Activated T-cell treated with anti-CD3 and anti-CD28 coated beads for 1 hour (primary cell): ENCODE measurements at places on chromosomes 5 and 9.

GRCh38 chr9:113978725-113979342 is 99.3 kb downstream of the AMBP start:
- DNase-seq, result no peak

DNA sequence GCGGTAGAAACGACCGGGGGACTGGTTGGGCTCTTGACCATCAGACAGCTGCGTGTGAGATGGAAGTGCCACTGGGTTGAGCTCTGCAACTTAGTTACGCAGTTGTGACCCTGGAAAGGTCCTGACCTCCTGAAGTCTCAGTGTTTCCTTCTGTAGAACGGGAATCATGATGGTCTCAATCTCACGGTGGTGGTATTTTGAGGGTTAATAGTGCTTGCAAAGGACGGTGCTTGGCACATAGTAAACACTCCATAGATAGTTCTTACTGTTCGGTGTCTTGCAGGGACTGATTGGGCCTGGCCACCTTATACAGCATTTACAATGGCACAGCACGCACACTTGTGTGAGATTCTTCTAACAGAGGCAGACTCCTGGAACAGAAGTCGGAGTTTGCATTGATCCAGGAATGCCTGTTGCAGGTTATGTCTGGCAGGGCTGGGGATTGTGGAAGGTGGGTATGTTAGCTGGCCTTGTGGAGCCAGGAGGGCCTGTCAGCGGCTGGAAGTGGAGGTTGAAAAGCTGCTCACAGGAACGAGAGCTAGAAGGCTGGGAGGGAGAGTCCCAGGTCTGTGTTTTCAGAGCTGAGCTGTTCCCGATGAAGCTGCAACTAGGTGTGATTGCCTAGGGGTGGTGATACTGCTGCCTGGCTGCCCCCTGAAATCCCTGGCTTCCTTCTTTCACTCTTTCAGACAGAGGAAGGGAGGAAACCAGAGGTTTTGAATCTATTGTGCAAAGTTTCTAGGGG is 962 bp upstream of the TXN start:
- DNase-seq, result no peak

GRCh38 chr5:126414874-126415502 is 8.2 kb upstream of the GRAMD2B start:
- no peak for DNase-seq

- DNase-seq, result no peak
Measured at GRCh38 chr9:127539259-127539981, 72.7 kb upstream of the STXBP1 start.

DNA sequence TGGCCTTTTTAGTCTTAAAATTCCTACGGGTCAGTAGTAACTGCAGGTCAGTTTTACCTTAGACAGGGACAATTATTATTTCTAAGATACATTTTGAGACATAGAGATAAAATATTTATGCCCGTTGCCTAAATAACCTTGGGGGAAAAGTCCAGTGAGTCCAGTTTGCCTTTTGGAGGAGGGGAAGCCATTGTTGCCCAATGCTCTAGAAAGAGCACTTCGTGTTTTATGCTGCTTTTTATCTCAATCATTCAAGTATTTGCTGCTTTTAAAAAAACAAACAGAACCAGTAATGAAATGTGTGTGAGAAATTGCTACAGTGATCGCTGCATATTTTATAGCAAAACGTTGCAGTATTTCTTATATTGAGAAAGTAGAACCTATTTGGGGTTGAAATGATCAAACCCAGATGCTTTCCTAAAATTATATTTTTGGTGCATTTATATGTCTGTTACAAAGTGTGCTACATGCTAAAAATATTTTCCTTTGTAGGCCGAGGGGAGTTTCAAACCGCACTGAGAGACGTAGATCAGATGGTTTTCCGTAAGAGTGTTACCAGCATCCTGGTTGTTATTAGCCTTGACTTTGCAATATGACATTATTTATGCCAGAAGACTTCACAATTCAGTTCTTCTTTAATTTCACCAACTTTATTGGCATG is 266.8 kb downstream of the AOPEP start:
- no peak for DNase-seq

- DNase-seq, result no peak
Measured at GRCh38 chr9:134068744-134069479, 1.1 kb upstream of the BRD3 start.

DNA sequence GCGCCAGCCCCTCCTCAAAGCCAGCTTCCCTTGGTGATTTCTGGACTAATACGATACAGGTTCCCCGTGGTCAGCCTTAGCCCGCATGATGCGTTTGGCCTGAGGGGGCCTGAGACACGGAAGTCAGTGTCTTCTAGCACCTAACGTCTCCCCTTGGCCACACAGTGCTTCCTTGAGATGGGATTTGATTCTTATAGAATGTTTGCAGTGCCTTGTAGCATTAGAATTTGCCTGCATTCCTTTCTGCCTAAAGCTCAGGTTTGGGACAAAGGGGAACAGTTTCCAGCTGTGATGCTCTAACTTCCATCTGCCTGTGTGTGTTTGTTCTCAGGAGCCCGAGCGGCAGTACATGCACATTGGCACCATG is 34.4 kb downstream of the CFAP90 start:
- DNase-seq, result no peak

DNA sequence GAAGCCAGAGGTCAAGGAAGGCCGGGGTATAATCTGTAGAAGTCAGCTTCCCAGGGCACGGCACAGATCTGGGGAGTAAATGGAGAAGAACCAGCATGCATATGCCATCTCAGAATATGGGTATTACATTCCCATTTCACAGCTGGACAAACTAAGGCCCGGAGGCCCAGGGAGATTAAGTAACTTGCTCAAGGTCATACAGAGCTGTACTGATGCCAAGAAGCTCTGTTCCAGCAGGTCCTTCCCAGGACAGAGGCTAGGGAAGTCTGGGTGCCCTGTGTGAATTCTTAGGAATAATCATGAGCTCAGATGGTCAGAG is 19.2 kb downstream of the COL27A1 start:
- DNase-seq, result no peak

- no peak for DNase-seq
Measured at GRCh38 chr5:107395632-107396350, 274.9 kb downstream of the EFNA5 start.

DNA sequence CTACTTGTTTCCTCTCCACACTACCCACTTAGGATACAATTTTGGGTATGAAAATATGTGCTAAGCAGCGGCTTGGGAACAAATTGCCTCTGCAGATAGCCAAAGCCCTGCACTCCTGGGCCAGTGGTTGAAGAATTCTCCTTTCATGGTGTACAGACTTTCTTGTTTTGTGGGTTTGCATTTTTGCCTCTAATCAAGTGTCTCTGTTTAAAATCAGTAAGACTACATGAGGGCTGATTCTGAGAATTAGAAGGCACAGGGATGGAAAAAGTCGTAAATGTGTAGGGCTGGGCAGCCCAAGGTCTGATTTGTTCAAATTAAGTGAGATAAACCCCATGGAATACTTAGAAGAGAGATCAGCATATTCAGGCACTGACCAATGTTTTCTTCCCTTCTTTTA is 103.7 kb upstream of the CD180 start:
- no peak for DNase-seq

- no peak for DNase-seq
Measured at GRCh38 chr5:61215996-61216395, 53.7 kb upstream of the SMIM15 start.

- peak; percentile 45 for DNase-seq
Measured at GRCh38 chr9:131661568-131662288, 78.1 kb downstream of the RAPGEF1 start.

DNA sequence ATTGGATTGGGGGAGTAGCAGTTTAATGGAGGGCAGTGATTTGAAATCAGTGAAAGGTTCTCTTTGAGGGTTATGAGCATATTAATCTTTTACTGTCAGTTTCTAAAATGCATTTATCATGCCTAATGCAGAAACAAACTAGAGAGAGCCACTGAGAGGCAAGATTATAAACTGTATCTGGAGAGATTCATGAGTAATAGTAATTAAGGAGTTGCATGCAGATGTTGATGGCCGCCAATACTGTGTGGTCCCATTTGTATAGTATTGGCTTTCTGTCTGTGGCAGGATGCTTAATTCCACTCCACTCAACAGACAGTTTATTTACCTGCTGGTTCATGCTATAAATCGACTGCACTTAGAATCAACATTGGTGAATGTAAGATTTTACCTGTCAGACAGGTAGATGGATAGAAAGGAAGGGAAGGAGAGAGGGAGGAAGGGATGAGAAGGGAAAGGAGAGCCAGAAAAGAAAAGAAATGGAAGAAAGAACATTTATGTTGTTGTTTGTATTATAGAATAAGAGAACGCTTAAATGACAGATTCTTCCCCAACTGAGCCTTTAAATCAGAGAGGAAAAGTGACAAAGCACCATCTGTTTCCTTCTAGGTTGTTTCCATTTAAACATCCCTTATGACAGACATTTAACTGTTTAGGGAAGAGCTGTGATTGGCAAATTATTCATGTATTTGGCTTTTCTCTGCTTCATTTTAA is 146.5 kb downstream of the PAM start:
- DNase-seq, result no peak

DNA sequence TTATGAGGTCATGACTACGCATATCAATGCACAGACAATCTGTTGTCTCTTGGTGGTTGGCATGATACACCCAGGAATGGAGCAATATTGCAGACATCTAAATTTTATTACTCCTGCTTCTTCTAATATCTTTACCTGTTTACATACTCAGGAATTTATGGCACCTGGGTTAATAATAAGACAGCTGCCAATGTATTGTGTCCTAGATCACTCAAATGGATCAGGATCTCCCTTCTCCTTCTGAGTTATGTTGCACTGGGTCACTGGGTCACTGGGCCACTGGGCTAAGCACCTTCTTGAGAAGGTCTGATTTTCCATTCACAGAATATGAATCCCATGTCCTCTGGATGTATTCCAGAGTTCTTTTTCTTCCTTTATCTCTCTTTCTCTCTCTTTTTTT is 41.8 kb downstream of the CCL28 start:
- DNase-seq, result no peak

DNA sequence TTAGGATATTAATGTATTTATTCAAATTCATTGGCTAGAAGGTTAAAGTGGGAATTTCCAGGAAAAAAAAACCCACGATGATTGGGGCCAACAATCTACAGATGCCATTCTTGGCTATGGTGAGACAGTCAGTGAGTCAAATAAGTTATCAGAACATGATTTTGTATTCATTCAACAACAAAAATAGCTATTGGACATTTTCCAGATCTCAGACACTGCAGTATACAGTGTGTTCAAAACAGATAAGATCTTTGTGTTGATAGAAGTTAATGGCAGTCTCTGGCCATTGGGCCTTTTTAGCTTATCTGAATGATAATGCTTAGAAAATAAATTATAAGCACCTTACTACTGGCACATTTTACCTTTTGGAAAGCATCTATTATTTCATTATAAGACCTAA is 547.7 kb downstream of the MAT2B start:
- no peak for DNase-seq

DNA sequence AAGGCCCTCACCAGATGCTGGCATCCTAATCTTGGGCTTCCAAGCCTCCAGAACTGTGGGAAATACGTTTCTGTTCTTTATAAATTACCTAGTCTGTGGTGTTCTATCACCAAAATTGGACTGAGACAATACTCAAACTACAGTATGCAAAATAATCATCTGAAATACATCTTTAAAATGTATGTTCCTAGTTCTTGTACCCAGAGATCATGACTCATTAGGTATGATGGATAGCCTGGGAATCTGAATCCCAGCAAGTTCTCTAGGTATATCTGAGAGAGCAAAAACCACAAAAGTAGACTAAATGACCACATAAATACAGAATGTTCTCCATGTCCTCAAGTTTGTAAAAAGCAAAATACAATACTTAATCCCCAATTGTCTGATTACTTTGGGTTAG is 166.3 kb downstream of the YIPF5 start:
- DNase-seq, result no peak

DNA sequence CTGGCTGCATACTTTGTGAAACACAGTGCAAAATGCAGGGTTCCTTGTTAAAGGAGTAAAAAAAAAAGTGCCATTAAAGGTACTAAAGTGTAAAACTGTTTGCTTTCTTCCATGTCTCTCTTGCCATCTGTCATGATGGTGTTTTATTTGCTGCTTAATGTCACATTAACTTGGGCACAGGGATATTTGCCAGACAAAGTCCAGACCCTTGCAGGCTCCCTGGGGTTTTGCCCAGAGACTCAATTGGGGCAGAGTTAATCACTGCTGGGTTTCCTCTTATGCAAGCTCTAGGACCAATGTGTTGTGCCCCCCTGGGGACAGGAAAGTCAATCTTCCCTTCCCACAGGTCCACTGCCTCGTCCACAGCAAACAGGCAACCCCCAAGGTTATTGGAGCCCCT is 274.3 kb upstream of the SGCD start:
- no peak for DNase-seq

DNA sequence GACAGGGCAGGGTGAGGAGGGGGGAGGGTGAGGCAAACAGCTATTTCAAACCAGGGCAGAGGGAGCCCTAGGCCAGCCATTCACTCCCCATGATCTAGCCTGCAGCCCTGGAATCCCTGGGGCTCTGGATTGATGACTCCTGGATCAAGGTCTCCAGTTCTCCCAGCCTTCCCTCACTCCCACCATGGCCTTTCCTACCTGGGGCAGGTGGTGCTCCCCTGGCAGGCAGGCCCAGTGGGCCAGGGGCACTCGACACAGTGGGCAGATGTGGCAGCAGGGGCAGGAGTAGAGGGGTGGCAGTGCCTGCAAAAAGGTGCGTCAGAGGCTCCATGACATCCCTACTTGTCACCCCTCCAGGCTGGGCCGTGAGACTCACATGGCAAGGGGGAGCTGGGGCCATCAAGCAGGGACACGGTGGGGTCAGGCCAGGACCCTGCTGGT is 6.0 kb downstream of the KIF12 start:
- DNase-seq, result no peak

DNA sequence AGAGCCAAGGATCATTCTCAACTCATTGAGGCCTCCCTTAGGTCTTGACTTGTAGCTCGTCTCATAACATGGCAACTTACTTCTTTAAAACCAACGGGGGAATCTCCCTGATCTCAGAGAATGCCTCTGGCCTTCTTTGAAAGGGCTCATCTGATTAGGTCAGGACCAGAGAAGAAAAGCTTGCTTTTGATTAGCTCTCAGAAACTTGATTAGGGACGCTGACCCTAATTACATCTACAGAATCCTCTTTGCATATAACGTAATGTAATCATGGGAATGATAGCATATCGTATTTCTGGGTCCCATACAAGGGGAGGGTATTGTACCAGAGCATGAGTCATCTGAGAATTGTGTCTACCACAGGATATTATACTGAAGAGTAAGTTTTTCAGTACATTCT is 125.1 kb upstream of the SH3GL2 start:
- no peak for DNase-seq
